ENCODE measurements at places on chromosomes 5 and 9.
A peak's percentile ranks its signal among the peaks of the same experiment; 100 is the strongest.

GRCh38 chr9:16333691-16334090 is 536.8 kb downstream of the BNC2 start:
- DNase-seq = no peak

DNA sequence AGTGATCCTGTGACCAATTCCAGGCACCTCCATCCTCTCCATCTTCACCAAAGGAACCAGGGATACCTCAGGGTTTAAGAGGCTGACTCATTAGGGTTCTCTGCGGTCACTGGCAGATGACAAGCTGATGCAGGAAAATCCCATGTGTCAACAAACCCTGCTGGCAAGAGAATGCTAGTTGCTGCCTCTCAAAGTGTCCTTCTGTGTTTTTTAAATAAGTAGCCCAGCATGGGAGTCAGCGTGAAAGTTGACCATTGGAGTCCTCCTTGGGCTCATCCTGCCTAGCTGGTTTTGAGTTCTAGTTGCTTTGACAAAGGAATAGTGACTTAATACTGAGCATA is 200.2 kb downstream of the SLIT3 start:
- no peak for DNase-seq

DNA sequence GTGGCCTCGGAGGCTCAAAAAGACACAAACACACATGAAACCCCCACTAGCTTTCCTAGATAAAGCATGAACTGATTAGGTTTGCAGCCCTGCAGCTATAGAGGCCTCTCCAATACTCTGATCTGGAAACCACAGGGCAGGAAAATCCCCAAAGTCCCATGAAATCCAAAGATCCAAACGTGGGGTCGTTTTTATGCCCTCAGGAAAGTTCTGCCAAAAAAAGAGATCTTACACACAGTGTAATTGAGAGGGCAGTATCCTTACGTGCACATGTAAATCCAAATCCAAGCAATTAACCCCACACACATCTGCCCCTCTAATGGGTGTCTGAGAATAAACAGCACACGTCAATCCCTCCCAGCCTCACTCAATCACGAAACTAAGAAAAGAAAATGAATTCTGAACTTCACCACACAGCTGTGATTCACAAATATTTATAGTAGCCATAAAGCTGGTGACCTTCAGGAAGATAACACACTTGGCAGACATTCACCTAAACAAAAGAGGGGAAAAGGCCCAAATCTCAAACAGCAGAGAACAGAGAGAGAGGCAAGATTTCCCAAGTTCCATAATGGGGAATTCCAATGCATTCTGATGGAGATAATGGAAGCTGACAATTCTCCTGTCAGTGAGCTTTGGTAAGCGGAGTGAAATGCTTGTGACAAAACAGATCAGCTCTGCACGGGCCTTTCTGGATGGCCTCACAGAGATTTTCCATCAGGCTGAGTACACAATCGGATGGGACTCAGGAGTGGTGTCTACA is 114.2 kb downstream of the SEMA5A start:
- DNase-seq = no peak

DNA sequence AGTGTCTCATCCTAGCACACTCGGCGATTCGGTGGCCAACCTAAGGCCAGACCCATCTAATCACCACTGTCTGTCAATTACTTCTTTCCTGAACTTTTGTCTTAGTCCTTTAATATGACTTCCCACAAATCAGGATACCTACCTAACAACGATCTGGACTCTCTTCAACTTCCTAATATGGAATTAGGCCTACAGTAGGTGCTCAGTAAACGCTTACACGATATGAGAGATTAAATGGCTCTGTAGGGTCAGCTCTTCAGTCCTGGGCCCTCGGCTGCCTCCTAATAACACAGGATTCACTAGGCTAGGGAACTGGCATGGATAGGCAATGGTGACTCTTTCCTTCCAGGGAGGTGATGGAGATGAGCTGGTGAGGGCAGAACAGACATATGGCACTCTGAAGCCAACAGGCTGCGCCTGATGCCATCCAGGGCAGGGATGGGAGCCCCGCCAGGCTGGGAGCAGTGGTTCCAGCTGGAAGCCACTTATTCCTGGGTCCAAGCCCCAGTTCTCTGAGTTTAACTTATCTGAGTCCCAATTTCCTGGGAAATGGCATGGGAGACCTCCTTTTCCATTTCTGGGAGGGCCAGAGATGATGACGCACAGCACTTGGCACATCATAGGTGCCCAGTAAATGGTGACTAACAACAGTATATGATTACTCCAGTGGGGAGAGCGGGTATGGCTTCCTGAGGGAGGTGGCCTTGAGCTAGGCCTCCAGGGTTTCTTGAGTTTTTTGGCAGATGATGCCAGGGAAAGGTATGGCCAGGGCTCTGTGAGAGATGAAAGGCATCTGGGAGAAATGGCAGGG is 7.3 kb downstream of the PDGFRB start:
- no peak for DNase-seq

- no peak for DNase-seq
Measured at GRCh38 chr9:34994260-34994899, 4.8 kb downstream of the DNAJB5 start.

DNA sequence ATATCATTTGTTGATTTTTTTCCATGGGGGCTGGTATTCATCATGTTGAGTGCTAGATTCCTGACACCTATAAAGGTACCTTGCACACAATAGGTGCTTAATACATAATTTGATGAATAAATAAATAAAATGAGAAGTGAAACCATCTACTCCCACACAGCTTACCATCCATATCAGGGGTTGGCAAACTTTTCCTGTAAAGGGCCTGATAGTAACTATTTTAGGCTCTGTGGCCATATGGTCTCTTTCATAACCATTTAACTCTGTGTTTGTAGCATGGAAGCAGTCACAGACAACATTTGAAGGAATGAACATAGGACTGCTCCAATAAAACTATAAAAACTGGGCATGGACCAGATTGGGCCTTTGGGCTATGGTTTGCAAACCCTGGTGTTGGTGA is 100.3 kb downstream of the GCNT1 start:
- no peak for DNase-seq

- DNase-seq = no peak
Measured at GRCh38 chr5:95838001-95838520, 15.5 kb upstream of the GLRX start.

DNA sequence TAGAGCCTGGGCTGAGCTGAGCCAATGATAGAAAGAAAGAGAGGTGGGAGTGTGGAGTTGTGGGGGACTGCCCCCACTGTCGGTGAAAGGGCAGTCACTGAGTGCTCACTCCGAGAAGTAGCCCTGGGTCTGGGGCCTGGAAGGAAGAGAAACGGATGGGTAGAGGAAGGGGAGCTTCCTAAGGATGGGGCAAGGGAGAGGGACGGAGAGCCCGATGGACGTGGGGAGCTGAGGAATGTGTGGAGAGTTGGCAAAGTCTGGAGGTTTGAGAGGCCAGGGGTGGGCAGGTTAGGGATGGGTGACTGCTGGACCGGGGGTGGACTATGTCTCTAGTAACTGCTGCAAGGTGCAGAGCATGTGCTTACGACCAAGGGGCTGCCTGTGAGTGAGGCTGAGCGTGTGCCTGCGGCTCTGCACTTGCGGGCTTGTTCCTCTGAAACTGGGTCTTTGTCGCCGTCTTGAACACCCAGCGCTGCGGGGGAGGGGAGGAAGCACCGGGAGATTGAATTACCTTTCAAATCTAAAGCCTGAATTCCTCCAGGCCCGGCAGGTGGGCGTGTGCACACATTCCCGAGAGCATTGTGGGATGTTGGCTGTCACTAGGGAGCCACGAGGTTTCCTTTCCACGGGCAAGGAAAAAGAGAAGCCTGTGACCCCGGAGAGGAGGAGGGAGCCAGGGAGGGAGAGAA is 76.4 kb upstream of the ARAP3 start:
- no peak for DNase-seq

GRCh38 chr5:38543074-38543473 is 13.4 kb downstream of the LIFR start:
- DNase-seq = no peak

DNA sequence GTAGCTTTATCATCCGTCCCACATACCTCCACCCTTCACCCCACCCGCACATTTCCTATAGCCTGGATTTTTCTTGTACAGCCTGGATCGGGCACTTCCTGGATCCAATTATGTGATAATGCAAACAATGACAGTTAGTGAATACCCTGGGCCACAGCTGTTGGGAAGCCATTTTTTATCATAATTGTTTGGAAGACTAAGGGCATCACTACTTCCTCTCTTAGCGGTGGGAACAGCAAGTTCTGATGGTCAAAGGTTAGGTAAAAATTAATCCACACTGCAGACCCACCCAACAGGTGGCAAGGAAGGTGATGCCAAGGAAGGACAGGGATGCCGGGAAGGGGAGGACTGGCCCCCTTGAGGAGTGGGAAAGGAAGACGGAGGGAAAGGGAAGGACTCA is 183.7 kb downstream of the SAXO1 start:
- no peak for DNase-seq

DNA sequence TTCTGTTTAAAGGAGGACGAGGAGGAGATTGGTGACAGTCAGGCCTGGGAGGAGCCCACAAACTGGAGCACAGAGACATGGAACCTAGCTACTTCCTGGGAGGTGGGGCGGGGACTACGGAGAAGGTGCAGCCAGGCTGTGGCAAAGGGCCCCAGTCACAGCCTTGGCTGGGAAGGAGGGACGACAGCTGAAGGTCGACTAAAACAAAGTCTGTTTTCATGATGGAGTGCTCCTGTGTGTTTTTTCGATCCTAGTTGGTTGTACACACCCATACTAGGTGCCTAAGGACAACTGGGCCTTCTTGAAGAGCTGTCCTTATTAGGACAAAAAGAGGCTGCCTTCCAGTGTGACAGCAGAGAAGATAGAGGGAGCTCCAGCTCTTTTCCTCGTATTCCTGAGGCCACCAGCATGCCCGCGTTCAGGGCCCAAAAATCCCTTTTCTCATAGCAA is 2.9 kb downstream of the CCDC107 start:
- no peak for DNase-seq

DNA sequence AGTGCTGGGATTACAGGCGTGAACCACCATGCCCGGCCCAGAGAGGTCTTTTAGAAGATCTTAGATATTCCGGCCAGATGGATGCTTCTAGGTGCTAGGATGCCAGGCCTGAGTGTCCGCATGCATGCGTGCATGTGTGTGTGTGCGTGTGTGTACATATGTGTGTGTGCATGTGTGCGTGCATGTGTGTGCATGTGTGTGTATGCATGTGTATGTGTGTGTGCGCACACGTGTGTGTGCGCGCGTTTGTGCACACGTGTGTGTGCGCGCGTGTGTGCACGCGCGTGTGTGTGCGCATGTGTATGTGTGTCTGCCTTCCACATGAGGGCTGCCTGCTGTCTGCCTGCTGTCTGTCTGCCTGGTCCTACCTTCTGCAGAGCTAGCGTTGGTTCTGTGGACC is 88.0 kb upstream of the FCN2 start:
- no peak for DNase-seq

DNA sequence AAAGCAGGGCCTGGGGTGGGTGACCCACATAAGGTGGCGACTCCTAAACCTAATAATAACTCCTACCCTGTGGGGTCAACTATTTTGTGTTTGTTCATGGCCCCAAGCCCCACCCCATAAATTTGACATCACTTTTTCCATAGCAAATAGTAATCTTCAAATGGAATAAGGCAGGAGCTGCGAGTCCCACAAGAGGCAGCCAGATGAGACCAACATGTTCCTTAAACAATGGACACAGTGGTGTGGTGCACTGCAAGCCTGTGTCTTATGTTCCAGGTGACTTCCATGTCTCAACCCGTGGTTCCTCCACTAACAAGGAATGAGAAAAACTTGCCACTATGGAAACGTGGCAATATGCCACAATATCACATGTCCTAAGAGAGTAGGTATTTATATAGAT is 20.6 kb downstream of the TMEM174 start:
- DNase-seq = no peak

DNA sequence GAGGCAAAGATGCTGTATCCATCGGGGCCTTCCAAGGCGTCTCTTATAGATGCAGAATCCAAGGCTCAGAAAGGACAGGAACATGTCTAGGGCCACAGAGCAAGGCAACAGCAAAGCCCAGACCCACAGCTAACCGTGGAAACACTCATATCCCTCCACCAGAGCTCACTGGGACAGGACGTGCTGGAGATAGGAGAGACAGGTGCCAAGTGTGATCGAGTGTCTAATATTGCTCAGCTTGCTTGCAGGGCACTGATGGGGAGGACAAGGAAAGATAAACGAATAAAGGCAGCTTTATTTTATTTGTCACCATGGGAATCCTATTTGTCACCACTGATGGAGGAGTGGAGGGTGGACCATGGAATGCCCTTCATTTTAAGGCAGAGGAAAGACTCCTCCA is 44.0 kb upstream of the AKNA start:
- no peak for DNase-seq

DNA sequence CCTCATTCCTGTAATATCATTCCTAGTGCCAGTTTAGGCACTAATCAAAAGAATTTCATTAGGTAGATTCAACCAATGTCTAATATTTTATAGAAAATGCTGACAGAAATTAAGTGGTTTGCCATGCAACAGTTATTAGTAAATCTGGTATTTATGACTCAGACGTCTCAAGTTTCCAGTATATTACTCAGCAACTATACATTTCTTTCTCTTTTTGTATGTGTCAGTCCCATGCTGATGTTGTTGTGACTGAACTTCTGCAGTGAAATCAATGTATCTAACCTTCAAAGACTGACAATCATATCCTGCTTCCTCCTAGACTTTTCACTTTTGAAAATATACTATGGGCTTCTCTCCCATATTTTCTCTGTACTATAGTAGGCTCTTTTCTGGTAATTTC is 822.5 kb downstream of the NR2F1-AS1 start:
- peak; percentile 16 for DNase-seq

DNA sequence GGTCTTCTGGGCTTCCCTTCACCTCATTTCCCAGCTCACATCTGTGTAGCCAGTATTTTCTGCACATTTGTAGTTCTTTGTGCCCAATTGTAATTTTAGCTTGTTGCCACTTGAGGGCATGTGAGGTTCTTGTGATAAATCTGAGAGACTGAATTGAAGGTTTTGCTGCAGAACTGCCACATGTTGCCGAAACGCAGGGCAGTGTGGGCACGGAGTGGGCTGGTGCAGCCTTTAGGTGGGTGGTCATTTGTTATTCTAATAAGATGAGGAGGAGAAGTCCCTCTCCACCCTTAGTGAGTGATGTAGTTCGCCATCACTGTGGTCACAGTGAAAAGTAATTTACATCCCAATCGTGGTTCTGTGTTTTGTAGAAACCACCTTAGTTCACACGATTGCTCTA is 21.2 kb downstream of the OTULIN start:
- DNase-seq = peak; percentile 69

GRCh38 chr5:118467103-118467502 is 521.2 kb downstream of the DTWD2 start:
- no peak for DNase-seq
